ENCODE measurements at places on chromosomes 6 and 20.

GRCh38 chr6:35294308-35294945 is 3.2 kb upstream of the DEF6 start:
- peak; percentile 62 for DNase-seq

DNA sequence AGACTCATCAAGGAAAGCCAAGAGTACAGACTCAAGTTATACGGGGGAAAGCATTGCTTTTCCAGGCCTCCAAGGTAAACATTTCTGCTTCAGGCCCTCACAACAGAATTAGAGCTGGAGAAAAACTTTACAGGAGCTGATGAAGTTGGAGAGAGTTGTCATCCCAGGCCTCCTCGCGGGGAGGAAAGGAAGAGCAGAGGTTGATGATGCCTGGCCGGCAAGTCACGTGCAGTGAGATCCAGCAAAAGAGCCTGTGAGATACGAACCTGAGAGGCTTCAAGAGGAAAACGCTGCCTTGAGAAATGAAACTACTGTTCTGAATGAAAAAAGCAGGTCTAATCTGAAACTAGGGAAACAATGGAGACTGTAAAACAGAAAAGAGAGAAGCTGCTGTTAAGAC is 122.9 kb downstream of the FAM120B start:
- DNase-seq, result no peak

DNA sequence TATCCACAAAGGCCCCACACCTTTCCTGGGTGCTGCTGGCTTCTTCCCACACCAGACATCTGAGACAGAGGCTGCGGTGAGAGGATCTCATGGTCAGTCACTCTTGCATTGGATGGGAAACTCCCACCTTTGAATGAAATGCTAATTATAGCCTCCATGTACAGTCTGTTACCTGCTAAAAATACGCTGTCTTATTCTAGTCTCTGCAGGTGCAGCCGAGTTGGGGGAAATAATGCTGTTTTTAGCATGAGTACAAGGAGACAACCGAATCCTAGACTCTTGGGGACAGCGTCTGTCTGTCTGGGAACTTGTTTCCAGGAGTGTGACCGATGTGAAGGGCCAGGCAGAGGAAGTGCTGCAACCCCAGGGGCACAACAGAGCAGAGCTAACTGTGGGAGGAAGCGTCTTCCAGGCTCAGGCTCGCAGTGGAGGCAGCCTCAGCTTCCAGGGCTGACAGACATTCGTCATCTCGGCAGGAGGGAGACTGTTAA is 286.2 kb downstream of the PREX1 start:
- no peak for DNase-seq

- no peak for DNase-seq
Observed at GRCh38 chr6:41442352-41442672, 103.9 kb upstream of the FOXP4 start.

- DNase-seq, result no peak
Observed at GRCh38 chr6:23940466-23940865, 185.5 kb upstream of the NRSN1 start.

DNA sequence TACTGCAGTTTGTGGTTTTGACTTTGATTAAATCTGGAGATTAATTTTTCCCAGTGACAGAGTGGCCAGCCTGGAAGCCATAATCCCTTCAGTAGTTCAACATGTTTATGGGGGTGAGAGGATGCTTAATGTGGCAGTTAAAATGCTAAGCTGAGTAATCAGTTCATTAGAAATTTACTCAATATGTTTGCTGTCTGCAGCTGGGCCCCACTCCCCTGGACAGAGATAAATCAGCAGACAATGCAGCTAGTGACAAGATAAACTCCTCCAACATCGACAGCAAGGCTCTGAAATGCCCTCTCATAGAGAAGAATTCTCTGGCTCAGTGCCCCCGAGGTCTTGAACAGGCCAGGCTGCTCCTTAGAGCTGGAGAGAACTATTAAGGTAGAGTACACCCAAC is 101.9 kb downstream of the LRFN2 start:
- DNase-seq, result no peak

GRCh38 chr6:74579047-74579446 is 626.8 kb downstream of the COL12A1 start:
- DNase-seq, result no peak

DNA sequence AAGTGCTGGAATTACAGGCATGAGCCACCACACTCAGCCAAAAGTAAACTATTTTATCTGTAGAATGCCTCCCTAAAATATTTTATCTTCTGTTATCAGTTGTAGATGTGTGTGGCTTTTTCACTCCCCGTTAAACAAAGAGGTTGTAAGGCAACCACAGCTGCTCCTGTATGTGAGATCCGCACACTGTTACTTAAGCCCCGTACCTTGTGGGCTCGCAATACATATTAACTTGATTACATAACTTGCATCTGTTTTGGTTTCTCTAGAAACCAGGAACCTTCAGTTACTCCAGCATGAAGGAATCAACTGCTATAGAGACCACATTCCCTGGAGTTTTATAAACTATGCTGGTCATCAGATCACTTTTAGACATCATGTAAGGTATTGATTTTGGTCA is 420.1 kb upstream of the SLC35B3 start:
- DNase-seq, result no peak

- peak; percentile 39 for DNase-seq
Observed at GRCh38 chr6:14108571-14109410, 8.8 kb upstream of the CD83 start.

DNA sequence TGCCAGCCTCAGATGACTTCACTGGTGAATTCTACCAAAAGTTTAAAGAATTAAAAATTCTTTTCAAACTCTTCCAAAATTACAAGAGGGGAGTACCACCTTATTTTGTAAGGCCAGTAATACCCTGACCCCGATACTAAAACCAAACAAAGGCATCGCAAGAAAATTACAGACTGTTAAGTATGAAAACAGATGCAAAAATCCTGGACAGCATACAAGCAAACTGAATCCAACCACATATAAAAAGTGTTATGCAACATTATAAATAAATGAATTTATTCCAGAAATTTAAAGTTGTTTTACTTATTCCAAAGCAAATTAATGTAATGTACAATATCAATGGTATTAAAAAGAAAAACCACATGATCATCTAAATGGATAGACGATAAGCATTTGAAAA is 873.6 kb upstream of the GJE1 start:
- DNase-seq, result no peak

DNA sequence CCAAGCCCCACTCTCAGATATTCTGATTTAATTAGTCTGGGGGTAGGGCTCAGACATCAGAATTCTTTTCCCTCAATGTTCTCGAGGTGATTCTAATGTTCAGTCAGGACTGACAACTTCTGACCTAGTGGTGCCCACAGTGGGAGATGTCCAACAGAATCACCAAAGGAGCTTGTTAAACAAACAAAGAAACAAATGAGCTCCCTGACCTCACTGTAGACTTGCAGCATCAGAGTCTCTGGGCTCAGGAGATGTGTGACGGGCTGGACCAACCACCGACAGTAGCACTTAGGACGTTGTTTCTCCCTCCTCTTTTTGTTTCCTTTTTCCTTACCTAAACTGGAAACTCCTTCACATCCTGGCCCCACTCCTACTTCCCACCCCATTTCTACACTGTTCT is 49.3 kb downstream of the CLIC5 start:
- DNase-seq, result no peak

DNA sequence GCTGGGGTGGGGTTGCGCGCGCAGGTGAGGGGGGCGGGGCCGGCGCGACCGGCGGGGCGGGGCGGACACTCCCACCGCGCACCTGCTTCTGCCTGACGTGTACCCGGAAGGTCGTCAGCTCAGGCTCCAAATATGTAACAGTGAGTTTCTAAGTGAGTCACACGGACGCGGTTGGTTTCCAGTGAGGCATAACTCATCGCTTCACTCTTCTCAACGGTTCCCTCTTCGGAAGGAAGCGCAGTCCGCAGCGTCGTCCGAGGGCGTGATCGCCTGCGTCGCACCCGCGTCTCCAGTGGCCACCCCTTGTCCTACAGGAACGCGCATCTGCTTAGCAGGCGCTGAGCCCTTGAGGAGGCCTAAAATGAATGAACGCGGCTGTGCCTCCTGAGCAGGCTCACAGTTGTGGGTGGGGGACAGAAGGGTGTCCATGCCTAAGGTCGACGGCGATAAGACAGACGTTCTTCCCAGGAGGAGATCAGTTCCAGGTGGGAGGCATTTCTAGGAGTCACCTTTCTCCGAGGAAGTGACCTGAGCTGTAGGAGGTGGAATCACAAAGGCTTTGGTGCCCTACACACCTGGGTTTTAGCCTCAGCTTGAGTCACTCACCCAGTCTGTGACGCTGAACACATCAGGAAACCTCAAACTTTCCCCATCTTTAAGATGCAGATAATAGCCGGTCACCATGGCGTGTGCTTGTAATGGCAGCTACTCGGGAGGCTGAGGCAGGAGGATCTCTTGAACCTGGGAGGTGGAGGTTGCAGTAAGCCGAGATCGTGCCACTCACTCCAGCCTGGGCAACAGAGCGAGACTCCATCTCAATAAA is 50.9 kb upstream of the EZR start:
- peak; percentile 97 for DNase-seq

DNA sequence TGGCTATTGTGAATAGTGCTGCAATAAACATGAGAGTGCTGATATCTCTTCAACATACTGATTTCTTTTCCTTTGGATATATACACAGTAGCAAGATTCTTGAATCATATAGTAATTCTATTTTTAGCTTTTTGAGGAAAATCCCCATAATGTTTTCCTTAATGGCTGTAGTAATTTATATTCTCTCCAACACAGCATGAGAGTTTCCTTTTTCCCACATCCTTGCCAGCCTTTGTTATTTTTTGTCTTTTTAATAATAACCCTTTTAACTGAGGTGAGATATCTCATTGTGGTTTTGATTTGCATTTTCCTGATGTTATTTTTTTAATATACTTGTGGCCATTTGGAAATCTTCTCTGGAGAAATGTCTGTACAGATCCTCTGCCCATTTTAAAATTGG is 132.6 kb downstream of the PRL start:
- DNase-seq, result no peak
